ENCODE measurements at places on chromosomes 6 and 20. TPM values are rescaled to one million over a fixed set of nuclear protein-coding genes. Genes with fewer than 3 reads are reported as not detected.

CSE1L gene
- 40.1 TPM for total RNA-seq

WFDC12 gene
- total RNA-seq, result not detected

DNA sequence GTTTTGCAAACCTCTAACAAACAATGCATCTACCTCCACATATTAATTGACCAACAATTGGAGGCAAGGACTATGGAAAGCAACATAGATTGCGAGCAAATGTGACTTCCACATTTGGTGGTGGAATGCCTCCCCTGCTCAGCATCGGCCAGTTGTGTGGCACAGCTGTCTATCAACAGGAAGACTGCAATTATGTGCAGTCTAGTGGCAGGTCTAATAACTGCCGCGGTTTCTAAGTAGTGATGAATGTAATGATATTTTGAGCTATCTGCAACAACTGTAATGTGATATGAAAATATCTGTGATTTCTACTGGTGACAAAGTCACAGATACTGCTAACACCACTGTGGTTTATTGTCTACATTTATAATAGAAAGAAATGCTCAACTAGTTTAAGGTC is 56.8 kb downstream of the NCR2 start:
- DNase-seq, result no peak

DNA sequence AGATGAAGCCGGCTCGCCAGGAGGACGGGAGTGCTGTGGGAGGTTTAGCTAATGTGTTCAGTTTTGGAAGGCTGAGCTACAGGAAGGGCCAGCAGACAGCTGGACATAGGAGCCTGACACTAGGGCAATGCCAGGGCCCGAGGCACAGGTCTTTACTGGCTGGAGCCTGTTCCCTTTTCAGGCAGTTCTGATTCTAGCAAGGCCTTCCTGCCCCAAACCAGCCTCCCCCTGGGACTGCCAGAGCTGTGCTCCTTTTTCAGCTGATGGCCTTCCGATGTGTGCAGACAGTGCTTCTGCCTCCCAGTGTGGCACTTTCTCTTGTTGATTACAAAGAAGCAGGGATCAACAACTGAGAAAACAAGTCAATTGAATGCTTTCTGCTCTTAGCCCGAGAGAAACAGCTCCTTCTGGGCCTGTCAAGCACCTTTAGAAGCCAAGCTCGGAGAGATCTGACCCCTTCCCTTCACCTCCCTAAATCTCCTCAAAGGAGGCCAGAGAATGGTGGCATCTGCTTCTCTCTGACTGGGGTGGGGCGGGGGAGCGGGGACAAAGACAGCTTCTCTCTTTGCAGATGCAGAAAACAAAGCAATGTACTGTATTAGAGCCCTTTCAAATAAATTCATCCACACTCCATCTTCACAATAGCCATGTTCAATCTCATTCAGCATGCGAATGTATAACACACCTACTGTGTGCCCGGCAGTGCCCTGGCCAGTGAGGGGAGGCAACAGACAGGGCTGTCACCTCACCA is 63.2 kb downstream of the RAB44 start:
- DNase-seq, result no peak

DNA sequence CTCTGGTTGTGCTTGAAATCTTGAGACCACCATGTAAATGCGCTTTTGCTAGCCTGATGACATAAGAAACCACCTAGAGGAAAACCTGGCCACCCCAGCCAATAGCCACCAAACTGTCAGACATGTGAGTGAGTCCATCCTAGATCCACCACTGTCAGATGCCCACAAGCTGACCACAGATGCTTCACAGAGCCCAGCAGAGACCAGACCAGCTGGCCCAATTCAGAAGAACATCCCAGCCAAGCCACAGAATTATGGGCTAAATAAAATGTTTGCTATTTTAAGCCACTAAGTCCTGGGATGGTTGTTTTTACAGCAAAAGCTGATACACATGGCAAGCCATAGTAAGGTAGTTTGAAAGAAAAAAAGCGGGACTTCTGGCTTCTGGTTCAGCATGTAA is 425.3 kb downstream of the KIF16B start:
- DNase-seq, result no peak

DNA sequence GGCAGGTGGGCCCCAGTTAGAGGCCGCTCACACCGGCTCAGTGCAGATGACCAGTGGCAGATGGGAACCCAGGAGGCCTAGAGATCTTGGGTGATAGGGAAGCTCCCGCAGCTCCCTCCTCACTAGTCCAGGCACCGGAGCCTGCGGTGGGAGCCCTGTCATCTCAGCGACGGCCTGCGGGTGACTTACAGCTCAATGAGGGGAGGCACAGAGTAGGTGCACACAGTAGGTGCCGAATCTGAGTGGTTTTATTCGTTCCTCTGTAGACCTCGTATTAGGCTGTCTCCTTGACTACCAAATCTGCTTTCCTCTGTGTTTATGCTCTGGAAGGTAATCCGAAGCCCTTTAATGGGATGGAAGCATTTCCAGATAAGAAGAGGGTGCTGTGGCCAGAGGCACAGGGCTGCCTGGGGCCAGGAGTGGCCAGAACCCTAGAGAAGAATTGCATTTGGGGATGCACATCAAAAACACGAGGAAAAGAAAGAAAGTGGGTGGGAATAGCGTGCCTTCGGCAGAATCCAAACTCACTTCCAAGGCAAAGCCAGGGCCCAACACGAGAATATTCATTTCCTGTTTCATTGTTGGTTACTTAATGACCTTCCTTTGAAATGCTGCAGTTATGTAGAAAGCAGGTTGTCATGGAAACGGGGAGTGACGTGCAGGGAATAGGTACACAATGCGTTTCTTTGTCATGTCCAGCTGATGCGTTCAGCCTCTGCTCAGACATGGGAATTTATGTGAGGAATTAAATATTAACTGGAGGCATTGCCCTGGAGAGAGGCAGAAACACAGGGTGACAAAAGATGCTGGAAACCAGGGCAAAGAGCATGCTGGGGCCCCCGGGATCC is 24.7 kb downstream of the MYT1 start:
- DNase-seq, result no peak

DNA sequence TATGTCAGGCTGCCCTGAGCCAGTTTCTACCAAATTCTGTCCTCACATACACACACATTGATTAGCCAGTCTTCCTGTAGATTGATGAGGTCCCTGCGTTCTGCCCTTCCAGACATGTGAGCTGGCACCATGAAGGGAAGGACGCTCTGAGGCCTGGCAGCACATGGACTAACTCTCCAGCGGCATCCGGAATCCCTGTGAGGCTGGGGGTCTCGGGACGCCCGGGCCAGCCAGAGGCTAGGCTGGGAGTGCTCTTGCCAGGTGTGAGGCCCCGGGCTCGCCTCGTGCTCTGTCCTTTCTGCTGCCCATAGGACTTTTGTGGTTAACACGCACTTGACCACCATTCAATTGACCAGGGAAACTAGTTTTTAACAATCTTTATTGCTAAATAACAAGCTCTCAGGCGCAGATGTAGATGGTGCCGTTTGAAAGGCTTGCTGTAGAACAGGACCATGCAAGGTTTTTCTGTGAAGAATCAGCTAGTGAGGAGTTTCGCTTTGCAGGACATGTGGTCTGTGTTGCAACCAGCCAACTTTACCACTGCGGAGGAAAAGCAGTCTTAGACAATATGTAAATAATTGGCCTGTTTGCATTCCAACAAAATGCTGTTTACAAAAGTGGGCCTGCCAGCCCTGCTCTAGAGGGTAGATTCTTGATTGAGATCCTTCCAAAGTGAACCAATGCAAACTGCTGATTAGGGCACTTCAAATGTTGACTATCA is 29.3 kb downstream of the FOXF2 start:
- no peak for DNase-seq
